Naive B cell (primary cell): ENCODE measurements at places on chromosomes 6 and 20.

DNA sequence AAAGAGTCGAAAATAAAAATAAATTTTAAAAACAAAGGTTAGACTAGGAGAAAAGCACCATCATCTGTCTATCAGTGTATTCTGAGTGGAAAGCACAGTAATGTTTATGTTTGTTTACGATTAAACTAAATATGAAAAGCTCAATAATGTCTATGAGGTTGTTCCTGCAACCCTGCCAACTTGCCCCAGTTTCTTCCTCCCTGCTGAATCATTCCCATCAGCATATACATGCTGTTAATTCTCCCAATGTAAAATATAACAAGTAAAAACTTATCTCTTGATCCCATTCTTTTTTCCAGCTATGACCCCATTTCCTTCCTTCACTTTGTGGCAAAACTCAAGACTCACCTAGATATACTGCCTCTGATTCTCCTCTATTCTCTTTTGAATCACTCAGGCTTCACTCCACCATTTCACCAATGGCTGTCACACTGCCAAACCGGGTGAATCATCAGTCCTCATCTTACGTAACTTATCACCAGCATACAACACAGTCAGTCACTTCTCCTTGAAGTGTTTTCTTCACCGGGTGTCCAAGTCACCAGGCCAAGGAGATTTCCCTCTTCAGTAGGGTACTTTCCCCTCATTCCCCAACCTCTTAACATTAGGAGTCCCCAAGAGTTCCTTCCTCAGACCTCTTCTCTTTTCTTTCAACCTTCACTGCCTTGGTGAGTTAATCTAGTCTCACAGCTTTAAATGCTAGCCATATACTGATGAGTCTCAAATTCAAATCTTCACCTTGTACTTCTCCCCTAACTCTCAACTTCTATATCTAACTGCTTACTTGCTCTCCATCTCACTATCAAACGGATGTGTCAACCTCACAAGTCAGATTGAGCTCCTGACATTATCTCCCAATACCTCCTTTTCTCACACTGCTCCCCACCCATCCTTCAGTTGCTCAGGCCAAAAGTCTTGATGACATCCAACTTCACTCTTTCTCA is 6.2 kb downstream of the TMEM242 start:
- no peak for DNase-seq
- H3K36me3 ChIP-seq, result peaks cover 18% of the 10 kb centered on the region
- H3K27me3 ChIP-seq, result no peaks in the 10 kb centered on the region
- H3K4me1 ChIP-seq, result peaks cover 13% of the 10 kb centered on the region
- no peak overlapping the region for H3K27ac ChIP-seq

DNA sequence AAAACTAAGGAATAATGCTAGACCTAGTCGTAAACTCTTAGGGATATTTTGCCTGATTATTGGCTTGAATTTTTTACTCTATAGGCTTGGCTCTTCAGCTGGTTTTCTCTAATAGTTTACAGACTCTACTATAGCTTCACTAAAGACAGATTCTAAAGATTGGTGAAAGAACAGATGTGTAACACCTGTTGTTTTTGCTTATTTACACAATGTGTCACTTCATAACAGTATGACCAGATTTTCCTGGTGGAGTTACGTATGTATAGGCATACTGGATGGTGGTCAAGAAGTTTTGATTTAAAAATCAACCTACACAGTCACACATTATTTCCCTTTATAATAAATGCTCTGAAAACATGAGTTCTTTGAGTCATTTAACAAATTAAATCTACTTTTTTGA is 4.8 kb downstream of the COL19A1 start:
- H3K27me3 ChIP-seq, result no peaks in the 10 kb centered on the region
- H3K4me3 ChIP-seq, result peak overlapping the region; percentile 93
- peak overlapping the region; percentile 43 for H3K27ac ChIP-seq
- H3K4me1 ChIP-seq, result peaks cover 82% of the 10 kb centered on the region
- no peak for DNase-seq

GRCh38 chr20:59173938-59174491 is 10.4 kb downstream of the ZNF831 start:
- H3K4me3 ChIP-seq, result no peak overlapping the region
- no peak for DNase-seq
- H3K27me3 ChIP-seq, result no peaks in the 10 kb centered on the region
- H3K4me1 ChIP-seq, result peaks cover 23% of the 10 kb centered on the region
- peaks cover 15% of the 10 kb centered on the region for H3K36me3 ChIP-seq
- H3K27ac ChIP-seq, result no peak overlapping the region

DNA sequence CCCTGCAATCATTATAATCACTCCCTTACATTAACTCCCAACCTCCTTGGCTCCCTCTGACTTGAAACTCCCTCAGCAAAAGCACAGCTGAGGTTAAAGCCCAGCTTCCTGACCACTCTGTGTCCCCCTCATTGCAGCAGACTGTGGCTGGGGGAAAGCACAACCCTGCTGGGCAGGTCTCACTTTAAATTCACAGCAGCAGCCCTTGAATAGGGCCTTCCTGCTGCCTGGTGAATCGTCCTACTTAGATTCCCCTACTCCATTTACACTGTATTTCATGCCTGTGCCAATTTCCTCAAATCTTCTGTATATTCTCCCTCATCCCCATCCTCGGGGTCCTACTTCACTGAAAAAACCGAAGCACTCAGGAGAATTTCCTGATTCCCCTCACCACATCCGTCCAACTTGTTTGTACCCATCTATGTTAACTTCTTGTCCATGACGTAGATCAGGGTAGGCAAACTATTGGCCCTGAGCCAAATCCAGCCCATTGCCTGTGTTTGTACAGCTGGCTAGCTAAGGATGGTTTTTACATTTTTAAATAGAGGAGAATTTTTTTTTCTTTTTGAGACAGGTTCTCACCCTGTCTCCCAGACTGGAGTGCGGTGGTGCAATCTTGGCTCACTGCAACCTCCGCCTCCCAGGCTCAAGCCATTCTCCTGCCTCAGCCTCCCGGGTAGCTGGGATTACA is 31.5 kb upstream of the GCM1 start:
- H3K4me3 ChIP-seq, result peak overlapping the region; percentile 42
- DNase-seq, result peak; percentile 74
- H3K27me3 ChIP-seq, result no peaks in the 10 kb centered on the region
- H3K36me3 ChIP-seq, result peaks cover 6% of the 10 kb centered on the region
- peaks cover 65% of the 10 kb centered on the region for H3K4me1 ChIP-seq

DNA sequence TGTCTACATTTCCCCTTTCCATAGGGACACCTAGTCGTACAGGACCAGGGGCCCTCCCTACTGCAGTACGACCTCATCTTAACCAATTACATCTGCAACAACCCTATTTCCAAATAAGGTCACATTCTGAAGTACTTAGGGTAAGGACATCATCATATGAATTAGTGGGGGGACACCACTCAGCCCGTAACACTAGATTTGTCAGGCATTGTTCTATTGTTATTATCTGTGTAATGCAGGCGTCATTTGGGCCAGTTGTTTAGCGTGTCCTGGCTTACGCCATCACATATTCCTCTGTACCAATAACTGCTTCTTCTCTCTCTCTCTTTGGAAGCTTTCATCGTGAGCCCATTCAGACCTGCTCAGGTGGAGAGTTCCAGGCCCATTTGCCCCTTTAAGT is 89.3 kb downstream of the CAP2 start:
- no peaks in the 10 kb centered on the region for H3K27me3 ChIP-seq
- H3K27ac ChIP-seq, result no peak overlapping the region
- H3K36me3 ChIP-seq, result no peaks in the 10 kb centered on the region
- no peak overlapping the region for H3K4me3 ChIP-seq
- H3K4me1 ChIP-seq, result no peaks in the 10 kb centered on the region

- peaks cover 6% of the 10 kb centered on the region for H3K36me3 ChIP-seq
- H3K27me3 ChIP-seq, result peaks cover 13% of the 10 kb centered on the region
- no peak for DNase-seq
- H3K27ac ChIP-seq, result no peak overlapping the region
- no peaks in the 10 kb centered on the region for H3K4me1 ChIP-seq
These were observed 213.6 kb upstream of the PREP start for GRCh38 chr6:105616521-105616920.

- H3K27ac ChIP-seq, result no peak overlapping the region
- no peak for DNase-seq
- H3K4me1 ChIP-seq, result peaks cover 10% of the 10 kb centered on the region
- no peak overlapping the region for H3K4me3 ChIP-seq
These were observed 23.6 kb downstream of the DTD1 start for GRCh38 chr20:18611492-18611891.

- DNase-seq, result no peak
- H3K27me3 ChIP-seq, result peaks cover 3% of the 10 kb centered on the region
- H3K4me1 ChIP-seq, result no peaks in the 10 kb centered on the region
- H3K27ac ChIP-seq, result no peak overlapping the region
- H3K36me3 ChIP-seq, result no peaks in the 10 kb centered on the region
- no peak overlapping the region for H3K4me3 ChIP-seq
These were observed 170.3 kb upstream of the AHI1 start for GRCh38 chr6:135667691-135668455.
